ENCODE measurements at places on chromosomes 5 and 9.

DNA sequence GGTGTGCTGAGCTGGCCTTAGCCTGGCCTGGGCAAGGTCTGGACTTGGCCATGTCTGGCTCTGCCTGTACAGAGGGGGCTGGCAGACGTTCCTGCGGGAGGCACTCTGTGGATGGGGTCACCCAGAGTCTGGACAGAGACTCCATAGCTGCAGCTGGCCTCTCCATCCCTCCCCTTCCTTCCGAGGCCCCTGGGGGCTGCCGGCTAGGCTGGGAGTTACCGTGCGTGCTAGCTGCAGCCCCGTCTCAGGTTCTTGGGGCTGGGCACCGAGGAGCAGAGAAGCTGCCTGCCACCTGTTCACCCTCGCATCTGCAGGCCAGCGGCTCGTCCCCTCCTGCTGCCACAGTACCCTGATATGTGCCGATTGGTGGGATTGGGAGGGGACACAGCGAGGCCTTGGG, 63.4 kb downstream of the RXRA start:
- DNase-seq, result no peak

- DNase-seq, result no peak
These were observed 5.1 kb downstream of the ENDOG start for GRCh38 chr9:128823362-128823902.

GRCh38 chr9:131310833-131311554, 21.5 kb downstream of the PLPP7 start:
- no peak for DNase-seq

- no peak for DNase-seq
These were observed 37.8 kb upstream of the ANKH start for GRCh38 chr5:14909369-14909768.

DNA sequence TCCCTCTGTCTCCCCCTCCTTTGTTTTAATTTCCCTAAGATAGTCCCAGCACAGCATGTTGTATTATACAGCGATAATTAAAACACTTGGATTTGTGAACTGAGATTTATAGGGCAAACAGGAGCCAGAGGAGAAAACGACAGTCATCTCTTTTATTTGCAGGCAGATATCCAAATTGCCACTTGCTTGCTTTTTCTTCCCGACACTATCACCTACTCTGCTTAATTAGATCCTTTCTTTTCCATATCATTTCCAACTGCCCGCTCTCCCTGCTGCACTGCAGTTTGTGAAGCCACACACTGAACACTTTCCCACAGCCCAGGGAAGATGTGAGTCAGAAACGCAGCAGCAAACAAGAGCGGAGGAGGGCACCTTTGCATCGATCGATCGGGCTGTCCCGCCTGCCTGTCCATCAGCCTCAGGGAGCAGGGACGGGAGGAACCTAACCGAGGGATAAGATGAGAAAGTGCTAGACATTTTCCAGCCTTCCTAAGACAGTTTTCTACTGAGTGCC, 35.8 kb upstream of the SPRY4 start:
- no peak for DNase-seq

DNA sequence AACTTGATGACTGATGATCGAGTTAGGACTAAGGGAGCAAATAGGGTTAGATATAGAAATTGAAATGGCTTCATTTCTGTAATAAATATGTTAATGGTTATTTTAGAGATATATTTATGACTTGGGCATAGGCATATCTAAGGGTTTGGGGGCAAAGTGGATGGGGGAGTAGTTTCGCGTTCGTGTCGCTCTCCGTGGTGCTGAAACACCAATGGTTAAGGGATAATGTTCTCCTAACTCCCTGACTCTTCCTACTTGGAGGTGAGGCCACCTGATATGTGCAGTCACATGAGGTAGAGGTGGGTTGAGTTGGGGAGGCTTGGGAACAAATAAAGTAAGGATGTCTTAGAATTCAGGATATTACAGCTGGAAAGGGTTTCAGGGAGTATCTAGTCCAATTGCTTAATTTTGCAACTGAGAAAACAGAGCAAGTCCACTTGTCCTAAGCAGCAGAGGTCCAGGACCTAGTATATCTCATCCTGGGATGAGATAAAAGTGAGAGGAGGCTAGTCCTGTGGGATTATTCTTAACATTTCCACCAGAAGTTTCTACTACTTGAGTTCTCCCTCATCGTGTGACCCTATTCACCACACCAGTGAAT, 44.0 kb upstream of the MAP1B start:
- DNase-seq, result no peak

DNA sequence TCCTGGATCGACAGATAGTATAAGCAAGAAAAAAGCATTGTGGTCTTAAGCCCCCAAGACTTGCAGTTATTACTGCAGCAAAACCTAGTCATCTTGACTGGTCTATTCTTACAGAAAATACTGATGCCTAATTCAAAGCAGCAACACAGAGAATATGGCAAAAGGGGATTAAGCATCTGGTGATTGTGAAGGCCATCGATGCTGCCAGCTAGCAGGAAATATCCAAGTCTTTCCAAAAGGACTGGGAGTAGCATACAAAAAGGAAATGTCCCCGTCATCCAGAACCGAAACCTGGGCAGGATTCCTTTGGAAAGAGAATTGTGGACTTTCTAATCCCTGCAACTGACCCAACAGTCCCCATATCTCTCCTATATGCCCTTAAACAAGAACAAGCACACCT, 132.2 kb downstream of the SLF1 start:
- DNase-seq, result no peak

- DNase-seq, result no peak
These were observed 31.1 kb downstream of the RORB start for GRCh38 chr9:74528207-74528606.

DNA sequence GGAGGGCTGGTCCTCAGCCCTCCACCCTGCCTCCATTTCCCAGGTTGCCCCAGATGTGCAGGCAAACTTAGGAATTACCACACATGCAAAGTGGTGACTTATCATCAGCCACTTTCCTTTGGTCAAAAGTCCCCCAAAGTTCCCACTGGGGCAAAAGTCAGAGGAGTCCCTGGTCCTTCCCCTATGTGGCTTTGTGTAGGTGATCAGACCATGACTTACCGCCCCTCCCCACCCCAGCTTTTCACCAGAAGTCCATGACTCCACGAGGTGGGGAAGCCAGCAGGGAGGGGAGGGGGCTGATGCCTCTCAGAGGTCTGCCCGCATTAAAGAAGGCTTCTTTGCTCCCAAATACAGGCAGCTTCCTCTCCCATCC, 5.8 kb downstream of the TRAF1 start:
- no peak for DNase-seq

- no peak for DNase-seq
These were observed 103.4 kb downstream of the PIP5K1B start for GRCh38 chr9:68808338-68808890.

- no peak for DNase-seq
These were observed 452.4 kb upstream of the GRAMD2B start for GRCh38 chr5:125970631-125971307.

DNA sequence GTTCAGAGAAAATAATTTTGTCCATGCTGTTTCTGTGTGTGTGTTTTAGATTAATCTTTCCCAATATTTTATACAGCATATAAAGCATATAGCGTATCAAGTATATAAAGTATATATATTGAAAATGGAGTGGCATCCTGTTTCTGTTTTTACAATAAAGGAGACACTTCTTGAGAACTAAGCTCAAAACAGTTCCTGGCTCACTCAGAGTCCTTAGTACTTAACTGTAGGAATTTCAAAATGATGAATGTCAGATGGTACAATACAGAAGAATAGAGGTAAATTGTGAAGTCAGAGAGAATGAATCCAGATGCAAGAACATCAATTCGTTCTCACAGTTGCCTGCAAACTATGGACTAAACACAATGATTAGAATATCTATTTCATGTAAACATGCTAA, 68.7 kb upstream of the TAS2R1 start:
- DNase-seq, result no peak

- DNase-seq, result no peak
These were observed 7.7 kb downstream of the AQP3 start for GRCh38 chr9:33439731-33440130.

DNA sequence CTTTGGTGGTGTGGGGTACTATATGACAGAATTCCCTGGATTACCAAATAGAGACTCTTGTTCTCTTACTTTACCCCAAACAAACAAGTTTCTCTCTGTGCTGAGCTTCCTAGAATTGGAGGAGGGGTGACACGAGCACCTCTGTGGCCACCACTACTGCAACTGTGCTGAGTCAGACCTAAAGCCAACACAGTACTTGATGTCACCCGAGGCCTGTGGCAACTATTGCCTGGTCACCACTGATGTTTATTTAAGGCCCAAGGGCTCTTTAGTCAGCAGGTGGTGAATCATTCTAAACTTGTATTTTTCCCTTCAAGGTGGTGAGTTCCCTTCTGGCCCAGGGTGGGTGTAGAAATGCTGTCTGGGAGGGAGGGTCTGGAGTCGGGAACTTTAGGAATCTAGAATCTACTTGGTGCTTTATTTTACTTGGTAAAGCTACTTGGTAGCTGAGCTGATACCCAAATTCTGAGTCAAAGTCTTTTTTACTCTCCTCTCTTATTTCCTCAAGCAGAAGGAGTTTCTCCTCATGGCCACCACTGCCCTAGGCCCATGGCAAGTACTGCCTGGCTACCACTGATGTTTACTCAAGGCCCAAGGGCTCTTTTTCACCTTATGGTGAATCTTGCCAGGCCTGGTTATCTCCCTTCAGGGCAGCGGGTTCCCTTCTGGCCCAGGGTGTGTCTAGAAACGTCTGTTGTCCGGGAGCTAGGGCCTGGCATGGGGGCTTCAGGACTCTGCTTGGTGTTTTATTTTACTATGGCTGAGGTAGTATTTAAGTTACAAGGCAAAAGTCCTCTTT, 9.8 kb downstream of the LURAP1L start:
- peak; percentile 90 for DNase-seq

GRCh38 chr9:131732636-131733289, 7.1 kb downstream of the RAPGEF1 start:
- no peak for DNase-seq

DNA sequence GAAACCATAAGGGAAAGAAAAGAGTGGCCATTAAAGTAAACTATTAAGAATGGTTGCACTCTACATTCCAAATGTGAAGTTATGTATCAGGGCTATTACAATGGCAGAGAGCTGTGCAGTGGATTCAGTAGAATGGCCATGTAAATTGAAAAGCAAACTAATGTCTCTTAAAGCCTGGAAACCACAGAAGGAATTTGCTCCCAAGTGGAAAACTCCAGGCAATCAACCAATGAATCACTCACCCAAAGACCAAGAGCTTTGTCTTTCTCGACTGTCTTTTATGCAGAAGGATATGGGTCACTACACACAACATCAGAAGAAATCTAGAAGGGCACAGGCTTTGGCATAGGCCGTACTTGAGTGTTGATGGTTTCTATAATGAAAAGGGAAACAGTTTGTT, 114.9 kb downstream of the TLE1 start:
- no peak for DNase-seq

GRCh38 chr5:132083071-132083678, 9.6 kb downstream of the CSF2 start:
- DNase-seq, result no peak

DNA sequence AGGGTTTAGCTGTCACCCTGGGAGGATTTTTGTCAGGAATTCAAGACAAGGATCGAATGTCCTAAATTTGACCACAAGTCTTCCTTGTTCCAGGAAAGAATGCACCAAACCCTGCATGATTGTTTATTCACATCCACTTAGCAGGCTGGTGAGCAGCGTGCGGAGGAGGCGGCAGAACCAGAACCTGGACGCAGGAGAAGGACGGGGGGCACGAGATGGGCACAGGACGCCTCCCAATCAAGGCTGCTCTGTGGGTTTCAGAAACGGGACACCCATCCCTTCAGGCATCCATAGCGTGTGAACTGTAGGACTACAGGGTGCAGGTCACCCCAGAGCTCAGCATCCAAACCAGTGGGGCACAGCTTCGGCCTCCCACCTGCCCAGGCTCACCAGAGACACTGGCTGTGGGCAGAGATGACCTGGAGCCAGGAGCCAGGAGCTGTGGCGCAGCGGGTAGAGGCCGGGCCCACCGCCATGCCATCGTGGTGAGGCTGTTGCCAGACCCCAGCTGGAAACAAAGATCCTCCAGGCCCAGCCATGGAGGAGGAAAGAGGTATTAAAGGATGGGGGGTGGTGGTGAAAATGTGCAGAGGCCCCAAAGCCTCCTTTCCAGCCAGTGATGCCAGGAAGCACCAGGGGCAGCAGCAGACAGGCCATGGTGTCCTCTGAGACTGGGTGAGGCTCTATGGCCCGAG, 32.3 kb upstream of the ADAMTS2 start:
- DNase-seq, result peak; percentile 35

DNA sequence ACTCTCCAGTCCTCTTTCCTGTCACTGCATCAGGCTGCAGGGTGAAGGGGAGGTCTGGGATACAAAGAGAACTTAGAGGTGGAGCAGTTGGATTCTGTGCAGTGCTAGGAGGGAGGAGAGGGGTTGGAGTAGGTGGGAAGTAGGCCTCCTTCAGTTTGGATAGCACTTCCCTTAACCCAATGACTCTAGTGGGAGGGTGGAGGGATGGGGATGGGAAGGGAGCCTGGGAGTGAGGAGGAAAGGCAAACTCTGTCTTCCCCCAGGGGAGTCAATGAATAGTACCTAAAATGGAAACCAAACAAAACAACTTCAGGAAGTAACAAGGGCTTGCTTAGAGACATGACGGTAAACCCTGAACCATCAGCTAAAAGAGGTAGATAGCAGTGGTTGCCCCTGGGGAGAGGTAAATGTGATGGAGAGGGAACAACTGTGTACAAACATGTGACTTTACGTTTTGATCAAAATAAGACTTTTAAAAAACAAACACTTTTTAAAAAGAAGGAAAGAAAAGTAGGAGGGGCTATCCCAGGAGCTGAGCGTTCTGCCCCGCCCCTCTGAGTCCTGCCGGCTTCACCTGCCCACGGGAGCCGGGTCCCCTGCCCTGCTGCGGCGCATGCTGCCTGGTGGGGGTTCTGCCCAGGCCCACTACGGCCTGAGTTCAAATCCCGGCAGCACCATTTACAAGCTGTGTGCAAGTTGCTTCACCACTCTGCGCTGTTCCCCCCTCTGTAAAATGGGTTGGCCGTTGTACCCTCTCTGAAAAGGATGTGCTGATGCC, 30.9 kb downstream of the GSN start:
- DNase-seq, result peak; percentile 80

- no peak for DNase-seq
These were observed 24.3 kb downstream of the KCNV2 start for GRCh38 chr9:2741441-2742158.

DNA sequence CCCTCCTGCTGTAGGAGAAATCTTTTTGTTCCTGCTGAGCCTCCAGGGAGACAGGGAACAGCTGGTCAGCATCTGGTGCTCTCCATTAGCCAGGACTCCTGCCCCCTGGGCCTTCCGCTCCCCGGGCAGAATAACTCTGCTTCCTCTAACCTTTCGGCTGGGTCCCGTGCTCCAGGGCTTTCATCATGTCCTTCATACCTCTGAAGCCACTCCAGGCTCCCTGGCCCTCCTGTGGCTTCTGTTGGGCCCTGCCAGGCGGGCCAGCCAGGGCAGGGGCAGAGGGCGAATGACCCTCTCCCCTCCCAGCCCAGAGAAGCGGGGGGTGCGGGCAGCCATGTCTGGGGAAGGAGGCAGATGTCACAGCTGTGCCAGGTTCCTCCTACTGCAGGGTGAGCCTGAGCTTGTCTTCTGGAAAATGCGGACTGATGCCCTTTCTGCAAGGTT, 81.7 kb upstream of the LMX1B start:
- no peak for DNase-seq

- no peak for DNase-seq
These were observed 664.9 kb upstream of the WWC1 start for GRCh38 chr5:167626341-167627123.

GRCh38 chr5:95647886-95648860, 1.6 kb downstream of the RFESD start:
- DNase-seq, result no peak

GRCh38 chr5:33470544-33470943, 29.8 kb downstream of the TARS1 start:
- DNase-seq, result no peak

All from coronary artery (tissue), 2 donors.